ENCODE measurements at places on chromosomes 1 and 21.
A peak's percentile ranks its signal among the peaks of the same experiment; 100 is the strongest.

DNA sequence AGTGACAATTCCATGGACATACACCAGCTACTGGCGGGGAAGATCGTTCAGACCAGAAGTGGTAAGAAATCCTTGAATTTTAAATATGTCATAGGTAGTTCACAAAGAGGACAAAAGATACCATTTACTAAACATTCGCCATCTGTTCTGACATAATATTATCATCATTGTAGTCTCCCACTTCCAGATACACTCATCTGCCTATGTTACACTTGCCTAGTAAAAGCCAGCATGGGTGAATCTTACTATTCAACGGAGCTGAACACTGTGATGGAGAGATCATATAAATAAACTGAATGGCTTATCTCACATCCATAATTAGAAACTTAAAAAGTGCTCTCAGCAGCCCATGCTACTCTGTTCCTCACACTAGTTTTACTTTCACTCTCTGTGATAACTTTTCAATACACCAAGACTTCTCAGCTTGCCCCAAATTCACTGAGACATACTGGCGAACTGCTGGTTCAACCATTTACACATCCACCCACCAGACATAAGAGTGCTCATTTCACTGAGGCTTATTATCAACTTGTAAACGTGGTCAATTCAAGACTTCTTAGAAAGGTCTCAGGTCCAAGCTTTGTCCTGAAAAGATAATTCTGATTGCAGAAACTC, 463 bp upstream of the PRRC2C start:
- DNase-seq, result no peak

DNA sequence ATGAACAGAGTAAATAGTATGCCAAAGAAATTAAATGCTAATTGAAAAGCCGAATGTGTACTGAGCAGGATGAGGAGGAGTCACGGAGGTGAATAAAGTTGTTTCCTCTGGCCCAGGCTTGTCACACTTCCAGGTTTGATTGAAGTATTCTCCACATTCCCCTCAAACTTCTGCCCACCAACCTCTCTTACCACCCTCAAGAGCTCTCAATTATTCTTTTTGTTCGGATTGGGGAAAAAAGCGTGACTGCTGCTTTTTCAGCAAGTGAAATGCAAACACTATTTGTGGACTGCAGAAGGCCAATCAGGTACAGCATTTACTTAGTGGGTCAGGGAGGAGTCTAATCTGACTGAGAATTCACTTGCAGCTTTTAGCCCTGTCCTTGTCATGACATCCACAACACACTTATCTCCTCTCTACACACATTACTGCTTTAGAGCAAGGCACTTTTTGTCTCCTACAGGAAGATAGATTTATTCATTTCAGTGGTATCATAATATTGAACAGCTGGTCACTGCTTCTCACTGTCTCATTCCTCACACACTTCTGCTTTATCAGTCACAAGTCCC, 375.6 kb upstream of the PRMT6 start:
- no peak for DNase-seq

- DNase-seq, result no peak
These were observed 181.9 kb upstream of the ESRRG start for GRCh38 chr1:216905137-216905536.

GRCh38 chr1:155990005-155990739, 11.8 kb upstream of the ARHGEF2 start:
- DNase-seq, result no peak

DNA sequence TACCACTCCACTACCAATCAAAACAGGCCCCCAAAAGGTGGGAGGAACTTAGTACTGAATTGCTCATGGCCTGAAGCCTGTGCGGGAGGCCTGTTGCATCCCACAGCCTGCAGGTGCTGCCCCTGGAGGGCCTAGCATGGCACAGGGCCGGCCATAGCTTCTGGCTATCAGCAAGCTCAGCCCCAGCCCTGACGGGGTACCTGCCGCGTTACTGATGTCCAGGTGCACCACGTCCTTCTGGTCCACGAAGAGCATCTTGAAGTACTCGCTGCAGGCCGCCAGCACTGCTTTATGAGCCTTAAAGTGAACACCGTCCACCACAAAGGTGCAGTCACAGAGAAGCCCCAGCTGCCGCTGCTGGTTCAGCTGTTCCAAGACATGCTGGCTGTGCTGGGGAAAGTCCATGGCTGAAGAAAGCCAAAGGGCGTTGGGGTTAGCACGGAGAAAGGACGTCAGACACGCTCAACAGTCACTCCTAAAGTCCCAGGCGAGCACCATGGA, 27.8 kb downstream of the ZBTB17 start:
- no peak for DNase-seq

DNA sequence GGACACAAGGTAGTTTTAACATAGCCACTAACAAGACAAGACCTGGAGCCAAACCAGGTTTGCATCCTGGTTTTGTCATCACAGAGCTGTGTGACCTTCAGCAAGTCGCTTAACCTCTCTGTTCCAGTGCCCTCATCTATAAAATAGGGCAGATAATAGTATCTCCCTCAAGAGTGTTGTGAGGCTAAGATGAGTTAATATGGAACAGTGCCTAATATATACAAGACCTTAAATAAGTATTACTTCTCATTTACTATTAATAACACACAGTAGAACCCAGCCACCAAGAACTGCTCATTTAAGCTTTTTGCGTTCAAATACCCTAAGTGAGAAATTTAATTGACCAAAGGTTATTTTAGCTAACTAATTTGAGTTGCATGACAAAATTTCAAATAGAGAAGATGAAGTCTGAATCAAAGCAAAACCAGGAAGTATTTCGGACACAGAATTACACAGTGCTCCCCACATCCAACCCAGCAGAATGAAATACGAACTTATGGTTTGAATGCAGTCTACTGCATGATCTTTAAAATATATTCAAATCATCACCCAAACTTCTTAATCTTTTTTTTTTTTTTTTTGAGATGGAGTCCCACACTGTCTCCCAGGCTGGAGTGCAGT, 123.9 kb upstream of the KRTAP19-8 start:
- DNase-seq, result no peak

DNA sequence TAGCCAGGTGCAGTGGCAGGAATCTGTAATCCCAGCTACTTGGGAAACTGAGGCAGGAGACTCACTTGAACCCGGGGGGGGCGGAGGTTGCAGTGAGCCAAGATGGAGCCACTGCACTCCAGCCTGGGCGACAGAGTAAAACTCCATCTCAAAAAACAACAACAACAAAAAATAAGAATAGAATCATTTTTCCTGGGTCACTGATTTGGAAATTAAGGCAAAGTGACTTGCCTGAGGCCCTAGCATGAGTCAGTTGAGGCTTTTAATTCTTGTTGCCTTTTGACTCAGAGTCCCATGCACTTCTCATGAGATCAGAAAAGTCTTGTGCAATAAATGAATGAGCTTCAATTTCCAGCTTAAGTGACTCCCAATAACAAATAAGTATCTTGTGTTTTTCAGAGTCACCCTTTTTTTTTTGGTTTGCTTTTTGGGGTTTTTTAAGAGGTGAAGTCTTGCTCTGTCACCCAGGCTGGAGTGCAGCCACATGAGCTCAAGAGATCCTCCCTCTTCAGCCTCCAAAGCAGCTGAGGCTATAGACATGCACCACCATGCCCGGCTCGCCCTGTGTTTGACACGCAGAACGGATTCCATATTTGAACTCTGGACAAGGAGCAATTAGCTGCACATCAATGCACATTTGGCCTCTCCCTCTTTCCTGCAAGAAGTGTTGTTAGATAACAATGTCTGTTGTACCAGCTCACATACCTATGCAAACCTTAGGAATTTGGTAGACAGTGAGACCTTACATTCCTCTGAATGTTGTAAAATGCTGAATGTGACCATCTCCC, 3.4 kb upstream of the PLEKHM2 start:
- DNase-seq, result peak; percentile 84

GRCh38 chr1:19361611-19362147, 49.6 kb downstream of the SLC66A1 start:
- peak; percentile 47 for DNase-seq

DNA sequence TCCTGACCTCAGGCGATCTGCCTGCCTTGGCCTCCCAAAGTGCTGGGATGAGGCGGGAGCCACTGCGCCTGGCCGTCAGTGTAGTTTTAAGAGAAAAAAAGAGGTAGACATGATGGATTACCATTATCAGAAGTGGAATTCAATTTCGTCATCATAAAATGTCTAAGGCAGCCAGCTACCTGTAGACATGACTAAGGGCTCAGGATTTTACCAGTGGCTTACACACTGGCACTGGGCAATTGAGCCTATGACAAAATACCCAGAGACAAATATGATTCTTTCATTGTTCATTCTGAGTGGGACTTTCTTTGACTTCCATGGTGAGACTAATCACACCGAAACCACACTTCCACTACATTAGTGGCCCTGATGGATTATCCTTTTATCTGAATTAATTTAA, 181.5 kb downstream of the GABPA start:
- DNase-seq, result no peak

GRCh38 chr1:101379950-101380349, 143.1 kb downstream of the S1PR1 start:
- no peak for DNase-seq

DNA sequence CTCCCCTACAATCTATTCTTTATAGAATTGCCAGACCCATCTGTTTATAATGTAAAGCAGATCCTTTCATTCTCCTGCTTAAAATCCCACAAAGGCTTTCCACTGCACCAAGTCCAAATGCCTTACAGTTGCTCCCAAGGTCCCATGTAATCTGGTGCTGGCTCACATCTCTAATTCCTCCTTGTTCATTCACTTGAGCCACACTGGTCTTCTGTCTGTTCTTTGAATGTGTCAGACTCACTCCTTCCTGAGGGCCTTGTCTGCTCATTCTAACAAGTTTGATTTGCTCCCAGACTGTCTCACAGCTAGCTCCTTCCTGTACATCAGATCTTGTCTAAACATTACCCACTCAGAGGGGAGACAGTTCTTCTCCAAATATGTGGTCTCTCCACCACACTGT, 38.9 kb downstream of the ALG14 start:
- DNase-seq, result peak; percentile 60

GRCh38 chr1:223713546-223714420, 1.4 kb downstream of the CAPN2 start:
- DNase-seq, result no peak

DNA sequence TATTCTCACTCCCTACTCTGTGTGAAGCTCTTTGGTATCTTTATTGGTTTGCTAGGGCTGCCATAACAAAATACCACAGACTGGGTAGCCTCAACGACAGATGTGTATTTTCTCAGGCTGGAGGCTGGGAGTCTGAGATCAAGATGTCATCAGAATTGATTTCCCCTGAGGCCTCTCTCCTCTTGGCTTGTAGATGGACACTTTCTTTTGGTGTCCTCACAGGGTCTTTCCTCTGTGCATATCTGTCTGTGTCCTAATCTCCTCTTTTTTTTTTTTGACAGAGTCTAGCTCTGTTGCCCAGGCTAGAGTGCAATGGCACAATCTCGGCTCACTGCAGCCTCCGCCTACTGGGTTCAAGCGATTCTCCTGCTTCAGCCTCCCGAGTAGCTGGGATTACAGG, 71.4 kb upstream of the KCNJ6 start:
- DNase-seq, result no peak

GRCh38 chr1:205678286-205679111, 1.8 kb downstream of the SLC45A3 start:
- no peak for DNase-seq

DNA sequence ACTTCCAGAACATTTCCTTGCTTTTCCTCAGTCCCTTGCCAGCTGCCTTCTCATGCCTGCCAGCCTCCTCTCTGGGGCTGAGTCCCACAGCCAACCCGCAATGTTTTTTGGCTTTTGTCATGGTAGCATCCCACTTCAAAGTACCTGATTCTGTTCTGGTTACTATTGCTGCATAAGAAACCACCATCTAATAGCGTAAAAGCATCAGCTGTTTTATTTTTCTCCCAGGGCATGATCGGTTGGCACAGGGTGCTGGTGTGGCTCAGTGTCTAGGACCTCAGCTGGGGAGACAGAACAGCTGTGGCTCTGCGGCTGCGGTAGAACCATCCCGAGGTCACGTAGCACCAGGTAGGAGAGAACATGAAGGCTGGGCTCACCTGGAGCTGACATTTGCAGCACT, 8.9 kb upstream of the PRMT2 start:
- no peak for DNase-seq

DNA sequence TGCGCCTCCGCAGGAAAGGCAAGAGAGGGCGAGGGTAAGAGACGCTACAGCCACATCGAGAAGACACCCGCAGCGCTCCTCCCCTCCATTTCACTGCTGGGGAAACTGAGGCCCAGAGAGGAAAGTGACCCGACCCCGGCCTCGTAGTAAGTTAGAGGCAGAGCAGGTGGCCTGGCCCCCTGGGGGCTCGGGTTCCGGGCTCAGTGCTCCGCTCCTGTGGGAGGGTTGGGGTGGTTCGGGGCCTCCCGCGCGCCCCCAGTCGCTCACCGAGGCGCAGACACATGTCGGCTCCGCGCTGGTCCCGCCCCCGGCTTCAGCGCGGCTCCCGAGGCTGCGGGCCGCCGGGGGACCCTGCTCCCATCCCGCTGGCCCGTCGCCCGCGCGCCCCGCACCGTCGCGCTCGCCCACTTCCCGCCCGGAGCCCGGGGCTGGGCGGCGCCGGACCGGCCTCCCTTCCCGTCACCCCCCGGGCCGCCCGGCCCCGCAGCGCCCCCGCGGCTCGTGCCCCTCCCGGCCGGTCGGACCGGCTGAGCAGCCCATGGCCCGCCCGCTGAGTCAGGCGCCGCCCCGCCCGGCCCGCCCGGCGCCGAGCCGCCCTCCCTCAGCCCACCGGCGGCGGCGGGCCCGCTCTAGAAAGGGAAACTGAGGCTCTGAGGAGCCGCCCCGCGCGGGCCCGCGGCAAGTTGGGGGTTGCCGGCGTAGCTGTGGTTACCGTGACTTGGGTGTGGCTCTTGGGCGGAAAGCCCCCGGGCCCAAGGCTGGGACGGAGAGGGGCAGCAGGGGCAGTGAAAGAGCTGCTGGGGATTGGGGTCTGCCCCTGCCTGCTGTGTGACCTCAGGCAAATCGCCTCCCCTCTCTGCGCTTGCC, at the start of gene TMEM54:
Gene TMEM54, minus strand, starts transcription at position 434 of the 867 bp plus-strand sequence. Its CDS starts 151 bp downstream, at position 283.
- no peak for DNase-seq

DNA sequence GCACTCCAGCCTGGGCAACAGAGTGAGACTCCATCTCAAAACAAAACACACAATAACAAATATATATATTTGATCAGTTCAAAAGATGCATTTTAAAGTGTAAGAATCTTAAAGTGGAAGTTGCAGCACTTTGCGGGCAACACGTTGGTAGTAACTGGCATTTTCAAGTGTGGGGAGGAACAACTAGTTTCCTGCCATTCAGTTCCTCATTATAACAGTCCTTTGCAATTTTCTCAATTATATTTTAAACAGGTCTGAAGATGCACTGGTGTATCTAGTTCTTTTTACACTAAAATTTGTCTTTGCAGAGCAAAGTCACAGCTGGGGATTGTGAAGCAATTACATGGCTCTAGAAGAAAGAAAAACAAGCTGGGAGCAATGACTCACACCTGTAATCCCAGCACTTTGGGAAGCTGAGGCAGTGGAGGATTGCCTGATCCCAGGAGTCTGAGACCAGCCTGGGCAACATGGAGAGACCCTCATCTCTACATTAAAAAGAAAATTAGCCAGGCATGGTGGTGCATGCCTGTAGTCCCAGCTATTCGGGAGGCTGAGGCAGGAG, 25.3 kb downstream of the RRAGC start:
- DNase-seq, result no peak

GRCh38 chr1:170284951-170285350, 139.2 kb downstream of the NTMT2 start:
- no peak for DNase-seq

GRCh38 chr1:219174460-219175211, 958 bp downstream of the LYPLAL1 start:
- peak; percentile 76 for DNase-seq
